ENCODE measurements at places on chromosomes 4 and X. TPM values are rescaled to one million over a fixed set of nuclear protein-coding genes. Genes with fewer than 3 reads are reported as not detected.

The BCORL1 gene
- 10.6 TPM for total RNA-seq

The XAGE2 gene
- not detected for total RNA-seq

The UGT2B10 gene
- total RNA-seq: 0.58 TPM

The VEGFC gene
- 2.5 TPM for total RNA-seq

Data from left colon (tissue), 2 donors.